ENCODE measurements at places on chromosomes 16 and 17. TPM values are rescaled to one million over a fixed set of nuclear protein-coding genes. Genes with fewer than 3 reads are reported as not detected.
A peak's percentile ranks its signal among the peaks of the same experiment; 100 is the strongest.

DNA sequence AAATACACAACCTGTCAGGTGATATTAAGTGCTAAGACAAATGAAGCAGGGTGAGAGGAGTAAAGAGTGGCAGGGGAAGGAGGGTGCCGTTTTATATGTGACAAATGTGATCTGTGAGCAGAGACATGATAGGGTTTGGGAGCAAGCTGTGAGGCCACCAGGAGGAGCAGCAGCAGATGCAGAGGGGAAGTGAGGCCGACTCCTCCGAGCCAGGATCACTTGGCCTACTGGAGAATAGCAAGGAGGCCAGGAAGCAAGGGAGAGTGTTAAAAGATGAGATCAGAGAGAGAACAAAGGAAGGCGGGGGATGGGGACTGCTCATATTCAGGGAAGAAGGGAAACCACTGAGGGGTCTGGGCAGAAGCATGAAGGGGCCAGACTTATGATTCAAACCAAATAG lies 129.4 kb downstream of the TANGO6 start:
- DNase-seq: peak; percentile 32

DNA sequence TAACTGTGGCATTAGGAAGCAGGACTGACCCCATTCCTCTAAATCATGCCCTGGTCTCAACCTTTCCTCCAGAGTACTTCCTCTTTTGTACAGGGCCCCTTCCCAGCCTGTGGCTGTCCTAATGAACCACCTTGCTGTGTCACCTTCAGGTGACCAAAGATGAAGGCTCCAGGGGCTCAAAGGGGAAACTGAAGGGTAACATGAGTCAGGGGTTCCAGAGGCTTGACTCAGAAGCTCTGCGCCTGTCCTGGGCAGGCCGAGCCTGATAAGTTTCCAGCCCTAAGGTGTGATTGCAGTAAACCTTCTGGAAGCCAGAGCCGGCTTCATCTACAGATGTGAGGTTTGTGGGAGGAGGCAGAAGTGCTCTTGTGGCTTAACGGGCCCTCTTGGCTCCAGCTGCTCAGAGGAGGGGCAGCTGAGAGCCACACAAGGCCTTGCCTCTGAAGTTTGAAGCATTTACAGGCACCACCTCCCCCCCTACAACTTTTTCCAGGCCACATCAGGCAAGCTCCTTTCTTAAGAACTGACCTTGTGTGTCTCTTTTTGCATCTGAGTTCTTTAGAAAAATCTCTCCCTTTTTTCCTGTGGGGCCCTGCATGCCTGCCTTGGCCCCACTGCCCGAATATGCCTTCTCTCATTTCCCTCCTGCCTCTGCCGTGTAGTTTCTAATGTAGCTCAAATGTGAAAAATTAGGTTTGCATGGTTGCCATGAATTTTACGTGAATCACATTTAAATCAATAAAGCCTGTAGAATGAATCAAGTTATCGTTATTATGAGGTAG lies 149.9 kb downstream of the CLEC16A start:
- DNase-seq: no peak

DNA sequence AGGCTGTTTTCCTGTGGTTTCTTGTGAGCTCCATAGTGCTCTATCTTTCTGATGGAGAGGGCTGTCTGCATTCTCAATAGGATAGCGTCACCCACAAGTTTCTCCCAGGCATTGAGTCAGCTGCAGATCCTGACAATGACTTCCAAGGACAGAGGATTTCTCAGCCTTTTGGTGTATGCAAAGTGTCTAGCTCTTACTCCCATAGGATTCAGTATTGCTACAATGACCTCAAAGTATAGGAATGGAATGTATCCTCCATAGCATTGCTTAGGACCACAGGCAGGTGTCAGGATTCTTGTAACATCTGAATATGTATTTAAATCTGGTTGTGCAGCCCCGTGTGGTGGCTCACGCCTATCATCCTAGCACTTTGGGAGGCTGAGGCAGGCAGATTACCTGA lies 32.3 kb downstream of the SMIM36 start:
- DNase-seq: no peak

DNA sequence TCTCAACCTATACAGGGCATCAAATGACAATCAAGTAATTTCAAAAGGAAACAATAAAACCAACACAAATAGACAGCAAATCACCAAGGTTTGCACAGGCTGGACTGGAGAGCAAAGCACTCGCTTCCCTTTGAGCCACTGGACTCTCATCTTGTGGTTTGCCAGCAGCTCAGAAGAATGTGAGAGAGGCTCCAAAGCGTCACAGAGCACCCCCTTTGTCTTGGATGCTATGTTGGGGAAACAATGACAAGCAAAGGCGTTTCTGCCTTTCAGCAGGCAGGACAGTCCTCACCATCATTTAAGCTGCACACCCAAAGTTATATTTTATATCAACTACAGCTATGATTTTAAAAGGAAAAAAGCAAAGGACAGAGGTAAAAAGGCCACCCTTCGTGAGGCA lies 13.2 kb downstream of the SLC6A4 start:
- no peak for DNase-seq

DNA sequence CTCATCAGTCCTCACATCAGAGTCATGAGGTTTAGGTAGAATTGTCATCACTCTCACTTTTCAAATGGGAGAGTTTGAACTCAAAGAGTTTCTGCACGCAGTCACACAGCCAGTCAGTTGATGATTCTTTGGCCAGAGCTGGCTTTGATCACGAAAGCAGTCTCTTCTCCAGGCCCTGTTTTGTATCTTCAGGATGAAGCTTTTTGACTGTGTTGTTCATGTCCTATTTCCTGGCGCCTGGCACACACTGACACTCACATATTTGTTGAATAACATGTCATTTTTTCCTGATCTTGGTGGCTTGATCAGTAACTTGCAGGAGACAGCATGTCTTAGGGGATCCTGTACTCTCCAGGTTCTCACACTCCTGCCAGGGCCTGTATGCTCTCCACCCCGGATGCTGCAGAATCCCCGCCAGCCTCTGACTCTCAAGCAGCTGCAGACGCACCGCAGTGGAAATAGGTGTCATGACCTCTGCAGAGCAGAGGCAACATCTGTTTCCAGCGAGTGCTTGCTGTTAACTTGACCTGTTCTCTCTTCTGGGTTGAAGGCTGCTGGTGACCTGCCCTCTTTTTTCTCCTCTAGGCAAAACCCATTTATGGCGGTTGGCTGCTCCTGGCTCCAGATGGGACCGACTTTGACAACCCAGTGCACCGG lies 33.0 kb downstream of the MPRIP start:
- DNase-seq: no peak

DNA sequence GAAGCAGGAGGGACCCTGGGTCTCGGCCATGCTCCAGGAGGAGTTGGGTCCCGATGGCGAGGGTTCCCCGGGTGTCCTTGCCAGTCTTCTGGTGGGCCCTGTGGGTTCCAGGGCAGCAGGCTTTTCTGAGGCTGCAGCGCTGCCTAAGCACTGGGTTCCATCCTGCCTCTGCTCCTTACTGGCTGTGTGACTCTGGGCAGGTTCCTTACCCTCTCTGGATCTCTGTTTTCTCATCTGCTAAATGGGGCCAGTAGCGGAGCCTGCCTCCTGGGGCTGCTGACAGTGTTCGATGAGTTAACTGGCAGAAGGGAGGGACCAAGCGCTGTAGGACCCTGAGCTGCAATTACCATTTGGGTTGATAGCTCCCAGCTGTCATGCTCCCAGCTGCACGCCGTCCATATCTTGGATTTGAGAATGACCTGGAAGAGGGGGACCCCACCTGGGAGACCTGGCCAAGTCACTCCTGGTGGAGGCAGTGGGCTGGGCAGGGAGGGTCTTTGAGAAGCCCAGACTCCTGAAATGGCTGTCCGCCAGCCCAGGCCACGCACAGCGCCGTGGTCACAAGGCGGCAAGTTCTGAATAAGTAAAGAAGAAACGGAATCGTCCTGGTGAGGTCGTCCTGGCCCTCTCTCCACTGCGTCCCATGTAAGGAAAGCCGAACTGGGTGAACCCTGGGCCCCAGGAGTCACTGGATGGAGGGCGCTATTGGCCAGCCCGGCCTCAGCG lies 47.2 kb upstream of the GSE1 start:
- DNase-seq: peak; percentile 34

DNA sequence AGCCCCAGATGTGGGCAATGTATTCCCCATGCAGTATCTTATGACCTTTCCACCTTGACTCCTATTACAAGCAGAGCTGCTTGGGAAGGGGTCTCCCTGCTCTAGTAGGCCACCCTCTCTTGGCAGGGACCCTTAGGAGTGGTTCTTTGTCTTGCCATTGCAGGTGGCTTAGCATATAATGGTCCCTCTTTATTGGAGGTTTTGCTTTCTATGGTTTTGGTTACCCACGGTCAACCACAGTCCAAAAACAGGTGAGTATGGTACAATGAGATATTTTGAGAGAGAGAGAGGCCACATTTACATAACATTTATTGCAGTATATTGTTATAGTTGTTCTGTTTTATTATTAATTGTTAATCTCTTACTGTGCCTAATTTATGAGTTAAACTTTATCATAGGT lies 472.8 kb upstream of the ASIC2 start:
- DNase-seq: no peak

- DNase-seq: no peak
These were observed 34.9 kb downstream of the NDEL1 start for GRCh38 chr17:8470447-8471047.

DNA sequence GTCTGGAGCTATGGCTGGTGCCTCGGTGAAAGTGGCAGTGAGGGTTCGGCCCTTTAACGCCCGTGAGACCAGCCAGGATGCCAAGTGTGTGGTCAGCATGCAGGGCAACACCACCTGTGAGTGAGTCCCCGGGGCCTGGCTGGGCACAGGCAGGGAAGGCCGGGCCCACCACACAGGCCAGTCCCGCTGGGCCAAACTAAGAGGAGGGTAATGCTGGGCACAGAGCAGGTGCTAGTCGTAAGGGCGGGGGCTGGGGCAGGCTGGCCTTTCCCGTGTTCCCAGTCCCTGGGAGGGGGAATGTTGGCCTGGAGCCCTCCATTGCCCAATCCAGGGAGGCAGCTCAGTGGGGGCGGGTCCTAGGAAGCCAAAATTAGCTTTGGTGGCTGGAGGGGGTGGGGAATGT lies 2.5 kb downstream of the KIF1C start:
- no peak for DNase-seq

- DNase-seq: peak; percentile 84
These were observed 1.7 kb downstream of the ARHGAP27 start for GRCh38 chr17:45430738-45431530.

DNA sequence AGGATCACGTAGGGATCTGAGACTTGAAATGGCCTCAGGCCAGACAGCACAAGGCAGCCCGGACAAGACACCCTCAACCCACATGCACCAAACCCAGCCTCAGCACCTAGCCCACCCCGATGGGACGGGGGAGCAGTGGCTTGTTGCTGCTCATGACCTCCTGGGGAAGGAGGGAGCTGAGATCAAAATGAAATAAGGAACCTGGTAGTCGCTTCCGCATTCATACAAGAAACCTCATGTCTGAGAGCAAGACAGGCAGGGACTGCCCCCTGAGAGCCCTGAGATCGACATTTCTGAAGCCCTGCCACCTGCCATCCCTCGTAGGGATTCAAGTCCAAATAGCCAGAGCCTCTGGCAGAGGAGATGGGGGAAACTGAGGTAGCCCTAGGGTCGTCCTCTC lies 5.7 kb upstream of the CEP131 start:
- no peak for DNase-seq

DNA sequence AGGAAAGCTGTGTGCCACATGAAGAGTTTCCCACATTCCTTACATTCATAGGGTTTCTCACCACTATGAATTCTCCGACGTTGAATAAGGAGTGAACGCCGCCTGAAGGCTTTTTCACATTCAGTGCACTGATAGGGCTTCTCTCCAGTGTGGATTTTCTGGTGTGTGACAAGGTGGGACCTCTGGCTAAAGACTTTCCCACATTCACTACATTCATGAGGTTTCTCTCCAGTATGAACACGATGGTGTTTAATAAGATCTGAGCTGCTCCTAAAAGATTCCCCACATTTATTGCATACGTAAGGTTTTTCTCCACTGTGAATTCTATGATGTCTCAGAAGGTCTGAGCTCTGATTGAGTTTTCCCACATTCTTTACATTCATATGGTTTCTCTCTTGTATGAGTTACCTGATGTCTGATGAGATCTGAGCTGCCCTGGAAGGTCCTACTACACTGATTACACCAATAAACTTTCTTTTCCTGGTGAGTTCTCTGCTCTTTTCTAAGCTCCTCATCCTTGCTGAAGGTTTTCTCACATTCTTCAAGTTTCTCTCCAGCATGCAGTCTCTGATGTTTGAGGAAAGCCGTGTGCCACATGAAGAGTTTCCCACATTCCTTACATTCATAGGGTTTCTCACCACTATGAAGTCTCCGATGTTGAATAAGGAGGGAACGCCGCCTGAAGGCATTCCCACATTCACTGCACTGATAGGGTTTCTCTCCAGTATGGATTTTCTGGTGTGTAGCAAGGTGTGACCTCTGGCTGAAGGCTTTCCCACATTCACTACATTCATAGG lies 10.0 kb downstream of the ZNF594 start:
- no peak for DNase-seq

DNA sequence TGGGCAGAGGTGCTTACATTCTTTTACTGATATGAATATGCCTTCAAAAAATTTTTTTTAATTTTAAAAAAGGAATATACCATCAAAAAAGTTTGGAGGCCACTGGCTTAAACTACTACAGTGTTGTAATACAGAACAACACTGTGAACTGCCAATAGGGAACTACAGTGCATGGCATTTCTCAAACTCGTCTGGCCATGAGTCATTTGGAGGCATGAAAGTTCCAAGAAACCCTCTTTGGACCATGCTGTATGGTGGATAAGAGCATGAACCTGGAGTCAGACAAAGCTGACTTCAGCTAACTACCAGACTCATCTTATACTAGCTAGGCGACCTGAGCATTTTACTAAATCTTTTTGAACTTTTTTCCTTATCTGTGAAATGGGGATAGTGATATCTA lies 9.2 kb upstream of the NF1 start:
- no peak for DNase-seq

- no peak for DNase-seq
These were observed 58.3 kb downstream of the SPACA3 start for GRCh38 chr17:33049781-33050414.

The HSD17B2 gene
- total RNA-seq: 181 TPM

The CRHR1 gene
- total RNA-seq: not detected

The TRAPPC1 gene
- 122 TPM for total RNA-seq

The NOD2 gene
- 0.98 TPM for total RNA-seq

The ADAMTS18 gene
- total RNA-seq: 0.34 TPM

The ICAM2 gene
- total RNA-seq: 6.9 TPM

The ENPP7 gene
- total RNA-seq: 0.17 TPM

Measured in left colon (tissue), 2 donors.